ENCODE measurements at places on chromosomes 7 and 10.

- no peak for DNase-seq
These were observed 531.7 kb downstream of the ETV1 start for GRCh38 chr7:13457790-13458189.

DNA sequence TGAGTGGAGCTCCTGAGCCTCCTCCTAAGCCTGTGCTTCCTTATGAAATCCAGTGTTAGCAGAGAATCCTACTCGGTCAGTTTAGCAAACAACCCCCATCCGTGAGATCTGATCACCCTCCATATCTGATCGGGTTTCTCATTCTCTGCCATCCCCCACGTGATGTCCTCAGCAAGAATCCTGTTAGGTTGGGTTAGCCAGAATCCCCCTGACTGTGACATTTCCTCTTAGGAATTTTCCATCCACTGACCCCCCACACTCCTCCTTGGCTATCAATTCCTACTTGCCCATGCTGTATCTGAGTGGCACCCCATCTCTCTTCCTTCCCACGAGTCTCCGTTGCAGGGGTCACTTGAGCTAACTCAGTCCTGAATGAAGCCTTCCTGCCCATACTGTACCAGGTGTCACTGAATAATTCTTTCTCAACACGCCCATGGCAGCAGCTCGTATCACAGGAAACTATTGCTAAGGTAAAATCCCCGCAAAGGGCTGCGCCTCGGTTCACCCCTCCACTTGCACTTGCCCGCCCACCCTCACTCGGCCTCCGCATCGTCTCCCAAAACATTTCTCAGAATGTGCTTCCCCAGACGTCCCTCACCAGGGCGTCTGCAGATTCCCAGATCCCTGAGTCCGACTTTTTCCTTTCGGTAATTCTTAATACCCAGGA is 44.1 kb downstream of the MYOF start:
- no peak for DNase-seq

DNA sequence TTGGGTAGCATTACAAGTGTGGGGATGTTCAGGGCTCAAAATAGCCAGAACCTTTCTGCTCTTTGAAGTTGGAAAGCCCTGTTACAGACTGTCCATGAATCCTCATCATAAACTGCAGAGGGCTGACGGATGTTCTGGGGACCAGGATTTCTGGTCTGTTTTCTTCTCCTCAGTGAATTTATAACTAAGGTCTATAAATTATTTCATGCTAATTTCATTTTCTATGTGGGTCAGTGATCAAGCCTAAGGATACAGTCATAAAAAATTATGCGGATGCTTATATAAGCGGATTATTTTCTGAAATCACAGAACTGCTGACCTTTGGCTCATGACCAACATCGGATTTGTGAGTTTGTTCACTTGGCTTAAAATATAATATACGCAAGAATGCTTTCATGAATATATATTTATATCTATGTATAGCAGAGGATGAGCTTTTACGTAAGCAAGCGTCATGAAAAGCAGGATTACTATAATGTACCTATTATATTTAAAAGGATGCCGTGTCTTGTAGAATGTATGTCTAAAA is 263.7 kb downstream of the GLI3 start:
- DNase-seq: no peak

DNA sequence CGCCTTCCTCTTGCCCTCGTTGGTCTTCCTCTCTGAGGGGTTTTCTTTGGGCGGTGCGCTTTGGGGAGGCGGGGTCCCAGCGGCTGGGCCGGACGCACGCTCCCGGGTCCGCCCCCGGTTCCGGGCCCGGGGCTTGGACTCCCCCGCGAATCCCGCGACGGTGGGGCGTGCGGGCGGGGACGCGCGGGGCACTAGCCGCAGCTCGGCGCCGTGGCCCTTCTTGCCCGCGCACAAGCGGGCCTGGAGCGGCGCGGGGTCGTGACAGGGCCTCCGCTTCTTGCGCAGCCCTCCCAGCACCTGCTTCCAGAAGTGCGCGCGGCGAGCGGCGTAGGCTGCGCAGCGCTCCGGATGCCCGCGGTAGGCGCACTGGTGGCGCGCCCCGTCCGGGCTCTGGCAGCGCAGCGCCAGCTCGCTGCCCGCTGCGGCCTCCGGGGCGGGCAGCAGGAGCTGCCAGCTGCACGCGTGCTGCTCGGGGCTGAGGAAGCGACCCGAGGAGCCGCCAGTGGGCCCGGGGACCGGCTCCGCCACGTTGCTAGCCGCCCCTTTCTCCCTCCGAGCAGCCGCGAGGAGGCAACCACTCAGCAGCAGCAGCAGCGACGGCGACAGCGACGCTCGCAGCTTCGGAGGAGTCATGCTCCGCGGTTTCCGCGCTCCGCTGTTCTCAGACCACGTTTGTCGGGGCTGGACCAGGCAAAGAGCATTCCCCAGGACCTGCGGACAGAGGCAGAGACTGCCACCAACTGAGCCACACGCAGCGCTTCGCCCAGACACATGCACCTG is 759 bp downstream of the FGFBP3 start:
- DNase-seq: peak; percentile 80

- DNase-seq: no peak
These were observed 11.1 kb downstream of the FAM53B start for GRCh38 chr10:124732931-124733570.

DNA sequence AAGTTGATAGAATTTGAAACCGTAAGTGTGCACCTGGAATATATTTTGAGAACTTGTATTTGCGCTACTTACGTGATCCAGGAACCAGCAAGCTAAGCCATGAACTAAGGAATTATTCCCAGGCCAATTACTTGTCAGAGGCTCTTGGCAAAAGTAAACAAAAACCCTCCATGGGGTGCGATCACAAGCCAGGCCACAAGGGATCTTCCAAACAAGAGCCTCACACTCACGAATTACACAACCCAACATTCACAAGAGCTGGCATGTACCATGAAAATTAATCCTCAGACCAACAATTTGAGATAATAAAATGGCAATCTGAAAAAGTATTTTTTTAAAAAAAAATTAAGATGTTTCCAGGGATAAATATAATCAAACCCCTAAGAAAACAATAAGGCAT is 467.0 kb upstream of the AKR1E2 start:
- DNase-seq: peak; percentile 19

DNA sequence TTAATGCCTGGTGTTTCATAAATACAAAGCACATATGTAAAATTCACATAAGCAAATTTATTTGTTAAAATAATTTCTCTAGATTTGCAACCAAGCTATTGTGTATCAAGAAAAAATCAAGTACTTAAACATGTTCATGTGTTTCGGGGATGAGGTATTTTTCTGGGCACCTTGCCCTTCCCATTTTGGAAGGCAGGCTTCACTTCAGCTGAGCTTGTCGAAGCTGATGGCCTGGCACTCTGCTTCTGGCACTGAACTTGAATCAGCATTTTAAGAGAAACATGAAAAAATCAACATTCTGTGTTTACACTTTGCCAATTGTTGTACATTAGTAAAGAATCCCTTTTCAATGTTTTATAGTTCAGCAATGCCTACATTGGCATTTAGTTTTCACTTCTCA is 179.1 kb upstream of the STEAP4 start:
- DNase-seq: no peak

GRCh38 chr7:81081616-81082015 is 162.8 kb upstream of the SEMA3C start:
- DNase-seq: no peak
